Panc1 (cell line): ENCODE measurements at places on chromosomes 4 and X.

DNA sequence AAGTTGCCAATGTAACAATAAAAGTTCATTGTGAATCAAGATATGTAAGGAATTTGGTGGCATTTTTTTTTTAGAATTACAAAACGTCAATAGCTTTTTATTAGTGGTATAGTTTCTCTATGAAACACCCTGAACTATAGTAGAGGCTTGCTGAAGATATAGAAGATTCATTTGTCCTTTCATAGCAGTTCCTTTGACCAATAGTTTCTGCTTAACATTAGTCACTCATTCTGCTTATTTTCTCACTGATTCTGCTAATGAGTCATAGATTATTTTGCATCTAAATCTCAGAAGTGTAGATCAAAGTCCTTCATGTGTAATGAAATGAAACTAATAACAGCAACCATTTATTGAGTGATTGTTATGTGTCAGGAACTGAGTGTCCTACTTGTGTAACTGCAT is 205.0 kb upstream of the TET2 start:
- no peak for DNase-seq

DNA sequence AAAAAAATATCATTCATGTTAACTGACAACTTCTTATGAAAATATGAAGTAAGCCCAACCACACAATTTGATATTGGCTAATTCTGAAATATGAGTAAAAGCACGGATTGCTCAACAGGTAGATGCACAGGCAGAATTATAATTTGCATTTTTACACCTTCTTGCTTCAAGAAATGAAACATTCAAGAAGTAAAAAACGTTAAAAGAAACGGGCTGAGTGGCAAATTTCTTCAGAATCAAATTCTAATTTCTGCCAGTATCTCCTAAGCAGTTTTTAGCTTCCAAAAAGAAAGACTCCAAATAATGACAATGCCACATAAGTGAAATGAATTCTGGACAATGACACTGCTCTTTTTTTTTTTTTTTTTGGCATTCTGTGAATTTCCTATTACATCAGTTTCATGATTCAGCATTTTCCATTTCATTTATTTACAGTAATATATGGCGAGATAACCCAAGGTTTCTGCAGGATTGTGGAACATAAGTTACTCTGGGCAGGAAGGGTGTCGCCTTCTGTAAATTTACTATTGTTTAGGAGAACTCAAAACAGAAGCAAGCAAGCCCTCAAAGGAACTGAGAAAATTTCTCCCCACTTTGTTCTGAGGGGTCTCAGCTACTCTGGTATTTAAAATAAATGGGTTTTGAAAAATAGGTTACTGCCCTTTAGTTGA is 1.4 kb downstream of the SEL1L3 start:
- no peak for DNase-seq

DNA sequence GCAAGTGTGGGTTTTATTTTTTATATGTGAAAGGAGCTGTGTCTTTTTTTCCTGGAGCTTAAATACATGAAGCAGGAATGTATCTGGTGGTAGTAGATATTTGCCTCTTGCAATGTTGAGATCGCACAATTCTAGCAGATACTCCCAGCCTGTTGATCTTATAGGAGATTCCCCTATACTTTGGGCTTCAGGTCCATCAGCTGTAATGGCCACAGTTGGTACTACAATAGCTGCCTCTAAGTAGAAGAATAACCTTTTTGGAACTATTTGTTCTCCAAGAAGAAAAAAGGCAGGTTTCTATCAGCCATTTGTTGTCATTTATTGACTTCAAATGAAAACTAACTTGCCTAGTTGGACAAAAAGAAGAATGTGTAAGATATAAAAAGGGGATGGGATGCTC is 37.7 kb downstream of the LIMCH1 start:
- DNase-seq, result no peak

DNA sequence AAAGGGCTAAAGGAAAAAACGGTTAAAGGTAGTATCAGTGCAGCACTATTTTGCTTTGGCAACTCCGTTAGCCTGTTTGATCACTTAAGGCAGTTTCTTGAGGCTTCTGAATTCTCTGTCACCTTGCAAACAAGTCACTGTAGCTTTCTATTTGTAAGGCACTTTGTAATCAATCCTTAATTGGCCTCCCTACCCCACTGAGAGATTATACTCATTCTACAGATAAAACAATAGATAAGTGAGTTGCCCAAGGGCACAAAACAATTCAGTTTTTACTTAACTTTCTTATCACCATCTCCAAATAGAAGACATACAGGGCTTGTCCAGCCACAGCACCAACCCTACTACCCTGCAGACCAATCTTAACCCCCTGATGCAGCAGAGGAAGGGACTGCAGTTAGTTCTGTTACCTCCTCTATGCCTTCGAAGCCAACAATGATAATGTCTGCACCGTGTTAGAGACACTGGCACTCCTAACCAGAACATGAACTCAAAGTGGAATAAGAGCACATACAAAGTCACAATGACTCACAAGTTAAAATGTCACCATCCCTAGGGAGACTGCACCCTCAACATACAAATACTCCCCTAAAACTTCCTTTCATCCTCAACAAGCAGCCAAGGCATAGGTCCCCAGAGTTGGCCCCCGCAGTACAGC is 1.7 kb downstream of the TMEM185A start:
- no peak for DNase-seq

- DNase-seq, result no peak
Observed at GRCh38 chrX:144730471-144730870, 516.8 kb upstream of the SPANXN1 start.

GRCh38 chrX:33969105-33969504 is 163.0 kb downstream of the FAM47A start:
- DNase-seq, result no peak

DNA sequence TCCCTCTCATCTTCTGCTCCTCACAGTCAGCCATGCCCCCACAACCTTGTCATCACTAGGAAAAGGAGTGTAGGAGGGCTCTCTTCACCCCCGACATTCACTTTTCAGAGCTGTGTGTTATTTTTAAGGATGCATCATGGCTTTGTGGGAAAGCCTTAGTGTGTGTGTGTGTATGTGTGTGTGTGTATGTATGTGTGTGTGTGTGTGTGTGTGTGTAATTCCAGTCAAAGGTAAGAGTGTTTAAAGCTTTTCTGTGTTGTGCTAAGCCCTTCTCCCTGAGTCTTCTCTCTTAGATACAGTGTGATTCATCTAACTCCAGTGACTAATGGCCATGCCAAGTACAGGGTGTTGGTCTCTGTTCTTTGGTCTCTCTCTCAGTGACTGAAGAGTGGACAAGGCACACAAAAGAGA is 76.6 kb downstream of the CHIC2 start:
- DNase-seq, result no peak

GRCh38 chrX:19725641-19726040 is 161.8 kb downstream of the SH3KBP1 start:
- DNase-seq, result no peak

DNA sequence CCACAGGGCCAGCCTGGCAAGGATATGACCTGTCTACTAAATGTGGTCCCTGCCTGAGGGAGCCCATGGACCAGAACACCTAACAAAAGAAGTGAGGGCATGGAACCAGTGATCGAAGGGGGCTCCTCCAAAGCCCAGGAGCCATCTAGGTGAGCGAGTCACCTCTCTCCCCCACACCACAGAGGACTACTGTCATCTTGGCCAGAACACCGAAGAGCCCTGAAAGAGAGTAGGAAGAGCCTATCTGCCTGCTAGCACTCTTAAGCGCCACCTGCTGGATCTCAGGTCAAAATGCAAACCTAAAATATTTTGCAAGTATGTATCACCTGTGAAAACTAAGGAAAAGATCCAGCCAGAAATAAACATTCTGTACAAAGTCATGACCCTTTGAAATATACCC is 137.9 kb upstream of the ZXDB start:
- peak; percentile 4 for DNase-seq

DNA sequence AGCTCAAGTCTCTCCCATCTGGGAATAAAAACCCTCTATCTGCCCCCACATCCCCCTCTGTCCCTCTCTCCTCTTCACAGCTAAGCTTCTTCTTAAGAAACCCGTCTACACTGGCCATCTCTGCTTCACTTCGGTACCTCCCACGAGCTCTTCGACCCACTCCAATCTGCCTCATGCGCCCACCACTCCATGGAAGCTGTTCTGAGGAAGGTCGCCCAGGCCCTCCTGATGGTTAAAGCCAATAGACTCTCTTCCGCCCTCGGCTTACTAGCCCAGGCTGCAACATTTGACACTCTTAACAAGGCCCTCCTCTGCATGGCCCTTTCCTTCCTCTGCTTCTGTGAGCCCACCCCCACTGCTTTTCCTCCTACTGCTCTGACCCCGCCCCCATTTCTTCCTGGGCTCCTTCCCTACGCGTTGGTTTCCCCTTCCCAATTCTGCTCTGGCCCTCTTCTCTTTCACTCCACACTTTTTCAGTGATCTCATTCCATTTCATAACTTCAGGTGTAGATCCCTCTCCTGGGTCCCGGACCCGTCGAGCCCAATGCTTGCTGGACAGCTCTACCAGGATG is 11.8 kb downstream of the IQSEC2 start:
- DNase-seq, result no peak

DNA sequence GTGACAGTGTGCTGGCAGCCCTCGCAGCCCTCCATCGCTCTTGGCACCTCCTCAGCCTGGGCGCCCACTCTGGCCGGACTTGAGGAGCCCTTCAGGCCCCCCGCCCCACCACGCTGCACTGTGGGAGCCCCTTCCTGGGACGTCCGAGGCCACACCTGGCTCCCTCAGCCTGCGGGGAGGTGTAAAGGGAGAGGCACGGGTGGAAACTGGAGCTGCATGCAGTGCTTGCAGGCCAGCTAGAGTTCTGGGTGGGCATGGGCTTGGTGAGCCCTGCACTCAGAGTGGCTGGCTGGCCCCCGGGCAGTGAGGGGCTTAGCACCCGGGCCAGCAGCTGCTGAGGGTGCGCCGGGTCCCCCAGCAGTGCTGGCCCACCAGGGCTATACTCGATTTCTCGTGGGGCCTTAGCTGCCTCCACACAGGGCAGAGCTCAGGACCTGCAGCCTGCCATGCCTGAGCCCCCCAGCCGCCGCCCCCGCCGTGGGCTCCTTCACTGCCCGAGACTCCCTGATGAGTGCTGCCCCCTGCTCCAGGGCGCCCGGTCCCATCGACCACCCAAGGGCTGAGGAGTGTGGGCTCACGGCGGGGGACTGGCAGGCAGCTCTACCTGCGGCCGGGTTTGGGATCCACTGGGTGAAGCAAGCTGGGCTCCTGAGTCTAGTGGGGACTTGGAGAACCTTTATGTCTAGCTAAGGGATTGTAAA is 1672.7 kb upstream of the PCDH7 start:
- DNase-seq, result no peak

- peak; percentile 41 for DNase-seq
Observed at GRCh38 chr4:186727977-186728519, 4.4 kb upstream of the FAT1 start.

GRCh38 chr4:105182211-105182610 is 35.5 kb downstream of the TET2 start:
- no peak for DNase-seq

DNA sequence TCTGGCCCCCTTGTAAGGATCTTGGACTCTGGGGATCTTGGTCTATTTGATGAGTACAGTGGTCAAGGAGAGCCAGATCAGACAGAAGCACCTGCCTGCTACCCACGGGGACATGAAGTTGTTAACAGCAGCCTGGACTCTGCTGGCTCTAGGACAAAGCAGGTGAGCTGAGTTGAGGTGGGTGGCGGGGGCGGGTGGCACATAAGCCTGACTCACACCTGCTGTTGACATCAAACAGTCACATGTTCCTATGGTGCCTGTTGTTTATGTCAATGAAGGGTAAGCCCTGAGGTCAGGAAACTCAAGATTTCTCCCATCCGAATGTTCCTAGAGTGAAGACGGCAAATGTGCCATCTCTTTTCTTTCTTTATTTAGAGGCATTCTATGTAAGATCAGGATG is 50.1 kb upstream of the CLNK start:
- no peak for DNase-seq

GRCh38 chr4:31427691-31428090 is 707.5 kb downstream of the PCDH7 start:
- DNase-seq, result no peak
